CD4-positive, alpha-beta T cell treated with Interleukin-6 for 4 hours (primary cell): ENCODE measurements at places on chromosomes 3 and 15.

GRCh38 chr15:80163217-80163616 is 10.4 kb downstream of the FAH start:
- no peak for DNase-seq

- DNase-seq = no peak
Measured at GRCh38 chr3:41167722-41168497, 31.4 kb upstream of the CTNNB1 start.

GRCh38 chr3:12908859-12909258 is 67.5 kb upstream of the RPL32 start:
- DNase-seq = no peak

DNA sequence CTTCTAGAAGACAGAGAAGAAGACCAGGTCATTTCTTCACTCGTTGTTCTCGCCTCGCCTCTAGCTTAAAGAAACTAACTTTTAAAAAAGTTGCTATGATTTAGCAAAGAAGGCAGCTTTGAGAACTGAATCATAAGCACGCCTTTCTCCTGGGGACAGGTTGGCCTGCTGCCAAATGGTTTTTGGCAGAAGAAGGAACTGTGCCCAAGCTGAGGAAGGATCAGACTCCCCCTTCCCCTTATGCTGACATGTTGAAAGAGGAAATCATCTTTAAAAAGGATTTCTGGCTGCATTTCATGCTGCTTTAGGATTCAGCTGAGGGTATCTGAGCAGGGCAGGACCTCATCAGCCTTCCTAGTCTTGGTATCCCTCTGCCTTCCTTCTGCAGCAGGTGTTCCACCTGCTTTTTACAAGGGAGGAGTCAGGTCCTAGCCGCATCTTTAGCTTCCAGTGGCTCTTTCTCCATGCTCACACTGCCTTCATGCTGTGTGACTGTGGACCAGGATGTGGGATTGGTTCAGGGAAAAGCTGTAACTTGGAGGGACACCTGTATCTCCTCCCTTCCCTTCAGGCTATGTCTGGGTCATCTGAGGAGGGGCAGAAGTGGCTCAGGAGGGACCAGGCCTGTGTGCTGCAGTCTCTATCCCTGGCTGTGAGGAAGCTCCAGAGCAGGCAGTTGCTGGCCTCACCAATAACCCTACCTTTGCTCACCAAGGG is 34.1 kb upstream of the HACD2 start:
- peak; percentile 12 for DNase-seq

DNA sequence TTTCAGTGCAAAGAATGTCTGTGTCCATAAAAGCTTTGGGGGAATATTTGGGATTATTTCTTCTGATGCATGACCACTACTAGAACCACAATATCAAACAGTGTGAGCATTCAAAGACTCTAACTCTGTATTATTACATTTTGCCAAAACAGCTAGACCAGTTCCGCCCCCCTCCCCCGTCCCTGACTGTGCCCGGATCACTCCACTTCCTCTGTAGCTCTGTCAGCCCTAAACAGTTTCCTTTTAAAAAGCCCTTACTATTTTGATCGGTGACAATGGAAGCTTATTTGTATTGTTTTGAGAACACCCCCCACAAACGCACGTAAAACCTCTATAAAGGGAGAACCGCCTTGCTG is 36.6 kb upstream of the EPHB3 start:
- peak; percentile 54 for DNase-seq

DNA sequence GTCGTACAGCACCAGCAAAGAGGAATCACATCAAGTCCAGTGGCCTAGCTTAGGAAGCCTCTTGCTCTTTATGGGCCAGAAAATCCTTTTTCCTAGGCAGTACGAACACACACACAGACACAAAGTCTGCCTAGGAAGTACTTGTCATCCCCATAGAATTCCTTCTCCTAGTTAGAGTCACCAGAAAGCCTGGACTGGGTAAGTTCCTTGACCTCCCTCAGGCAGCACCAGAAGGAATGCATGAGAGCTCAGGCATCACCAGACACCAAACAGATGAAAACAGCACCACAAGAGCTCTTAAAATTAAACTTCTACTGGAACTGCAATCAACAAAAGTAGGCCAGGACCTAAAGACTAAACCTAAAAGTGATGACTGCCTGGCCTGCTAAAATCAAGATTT is 192.9 kb upstream of the CCDC54 start:
- no peak for DNase-seq

GRCh38 chr3:171323938-171324536 is 136.2 kb downstream of the TNIK start:
- no peak for DNase-seq

DNA sequence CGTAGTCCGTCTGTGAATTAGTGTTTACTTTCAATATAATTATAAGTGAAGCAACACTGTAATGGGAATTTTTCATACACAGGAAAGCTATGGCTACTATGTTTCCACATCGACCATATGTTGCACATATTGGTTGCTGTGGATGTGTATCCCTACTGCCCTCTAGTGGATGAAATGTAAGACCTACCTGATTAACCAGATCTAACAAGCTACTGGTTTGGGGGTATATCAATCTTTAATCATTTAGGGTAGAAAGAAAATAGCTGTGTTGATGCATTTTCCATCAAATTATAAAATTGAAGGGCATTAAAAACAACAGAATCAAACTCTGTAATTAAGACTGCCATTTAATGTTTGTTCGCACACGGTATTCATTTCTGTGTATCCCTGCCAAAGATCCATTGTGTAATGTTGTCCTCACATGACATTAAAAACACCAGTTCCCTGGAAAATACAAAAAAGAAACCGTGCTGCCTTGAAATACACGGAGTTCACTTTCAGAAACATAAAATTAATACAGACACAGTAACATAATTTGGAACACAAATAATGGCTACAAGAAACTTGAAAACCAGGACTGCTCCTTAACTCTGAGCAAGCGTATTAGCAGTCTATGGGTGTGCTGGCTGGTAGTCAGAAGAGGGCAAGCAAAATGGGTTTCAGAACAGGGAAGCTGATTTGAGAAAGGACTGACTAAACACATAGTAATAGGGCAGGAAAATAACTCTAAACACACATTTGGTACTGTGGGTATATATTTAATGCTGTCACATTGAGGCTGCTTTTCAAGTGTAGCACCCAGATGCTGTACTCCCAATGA is 125.1 kb downstream of the TIGIT start:
- DNase-seq = no peak

- DNase-seq = no peak
Measured at GRCh38 chr3:41749988-41750387, 211.9 kb downstream of the ULK4 start.

GRCh38 chr15:69319384-69320375 is 21.0 kb downstream of the PAQR5 start:
- no peak for DNase-seq

DNA sequence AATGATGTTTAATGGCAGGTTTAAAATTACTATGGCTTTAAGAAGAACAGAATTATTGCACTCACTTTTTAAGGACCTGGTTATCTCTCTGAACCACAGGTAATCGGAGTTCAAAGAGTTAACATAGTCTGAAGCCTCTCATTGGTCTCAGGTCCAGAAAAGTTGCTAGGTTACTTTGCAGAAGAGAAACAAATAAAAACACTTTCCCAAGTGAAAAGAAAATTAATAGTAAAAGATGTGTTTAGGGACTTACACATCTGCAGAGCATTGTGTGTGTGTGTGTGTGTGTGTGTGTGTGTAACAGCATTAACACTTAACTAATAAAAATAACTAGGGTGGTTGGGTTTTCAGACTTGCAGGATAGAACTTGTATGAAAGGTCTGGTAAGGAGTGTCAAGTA is 1.0 kb downstream of the MASP1 start:
- no peak for DNase-seq

DNA sequence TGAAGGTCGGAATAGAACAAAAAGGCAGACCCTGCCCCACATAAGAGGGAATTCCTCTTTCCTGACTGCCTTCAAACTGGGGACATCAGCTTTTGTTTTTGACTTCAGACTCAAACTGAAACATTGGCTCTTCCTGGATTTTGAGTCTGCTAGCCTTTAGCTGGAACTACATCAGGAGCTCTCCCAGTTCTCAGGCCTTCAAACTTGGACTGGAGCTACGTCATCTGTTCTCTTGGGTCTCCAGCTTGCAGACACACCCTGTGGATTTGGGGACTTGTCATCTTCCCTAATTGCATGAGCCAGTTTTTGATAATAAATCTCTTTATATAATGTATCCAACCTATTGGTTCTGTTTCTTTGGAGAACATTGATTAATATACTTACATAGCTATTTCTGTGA is 798.1 kb downstream of the TBL1XR1 start:
- no peak for DNase-seq
